ENCODE measurements at places on chromosomes 1 and 21.
A peak's percentile ranks its signal among the peaks of the same experiment; 100 is the strongest.

DNA sequence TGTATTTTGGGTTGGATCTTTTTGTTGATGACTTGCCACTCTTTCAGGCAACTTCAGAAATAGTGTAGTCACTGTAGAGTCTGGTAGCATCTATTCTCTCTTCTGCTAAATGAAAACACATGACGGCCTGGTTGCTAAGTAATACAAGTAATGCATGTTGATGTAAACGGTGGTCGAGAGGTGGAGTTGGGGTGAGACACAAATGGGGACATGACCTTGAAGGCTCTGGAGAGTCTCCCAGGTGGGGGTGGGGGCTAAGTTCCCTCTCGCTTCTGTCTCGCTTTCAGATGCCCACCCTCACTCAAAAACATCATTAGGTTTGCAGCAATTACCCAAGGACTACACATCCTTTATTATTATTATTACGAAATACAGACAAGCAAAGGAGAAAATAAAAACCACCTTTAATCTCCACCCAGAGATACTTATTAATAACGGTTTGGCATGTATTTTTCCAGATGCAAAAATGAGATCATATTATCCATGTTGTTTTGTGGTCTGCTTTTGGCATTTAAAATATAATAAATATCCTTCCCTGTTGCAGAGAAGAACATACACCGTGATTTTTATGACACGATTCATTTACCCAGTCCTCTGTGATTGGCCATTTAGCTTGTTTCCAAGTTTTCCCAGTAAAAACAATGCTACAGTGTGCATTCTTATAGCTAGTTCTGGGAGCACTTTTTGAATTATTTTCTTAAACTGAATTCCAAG is 138.1 kb downstream of the MIS18A start:
- H3K27ac ChIP-seq: no peak overlapping the region
- DNase-seq: peak; percentile 29
- H3K4me3 ChIP-seq: no peak overlapping the region
- H3K27me3 ChIP-seq: no peaks in the 10 kb centered on the region

GRCh38 chr1:63350320-63350719 is 17.1 kb upstream of the ALG6 start:
- H3K4me1 ChIP-seq: no peaks in the 10 kb centered on the region
- H3K4me3 ChIP-seq: no peak overlapping the region

GRCh38 chr21:46069719-46070279 is 28.1 kb upstream of the COL6A2 start:
- H3K4me1 ChIP-seq: peaks cover 25% of the 10 kb centered on the region
- H3K4me3 ChIP-seq: no peak overlapping the region
- no peak overlapping the region for H3K27ac ChIP-seq
- no peak for DNase-seq

- no peak overlapping the region for H3K4me3 ChIP-seq
- no peak overlapping the region for H3K27ac ChIP-seq
These were observed 76.1 kb downstream of the SIPA1L2 start for GRCh38 chr1:232553809-232554208.

DNA sequence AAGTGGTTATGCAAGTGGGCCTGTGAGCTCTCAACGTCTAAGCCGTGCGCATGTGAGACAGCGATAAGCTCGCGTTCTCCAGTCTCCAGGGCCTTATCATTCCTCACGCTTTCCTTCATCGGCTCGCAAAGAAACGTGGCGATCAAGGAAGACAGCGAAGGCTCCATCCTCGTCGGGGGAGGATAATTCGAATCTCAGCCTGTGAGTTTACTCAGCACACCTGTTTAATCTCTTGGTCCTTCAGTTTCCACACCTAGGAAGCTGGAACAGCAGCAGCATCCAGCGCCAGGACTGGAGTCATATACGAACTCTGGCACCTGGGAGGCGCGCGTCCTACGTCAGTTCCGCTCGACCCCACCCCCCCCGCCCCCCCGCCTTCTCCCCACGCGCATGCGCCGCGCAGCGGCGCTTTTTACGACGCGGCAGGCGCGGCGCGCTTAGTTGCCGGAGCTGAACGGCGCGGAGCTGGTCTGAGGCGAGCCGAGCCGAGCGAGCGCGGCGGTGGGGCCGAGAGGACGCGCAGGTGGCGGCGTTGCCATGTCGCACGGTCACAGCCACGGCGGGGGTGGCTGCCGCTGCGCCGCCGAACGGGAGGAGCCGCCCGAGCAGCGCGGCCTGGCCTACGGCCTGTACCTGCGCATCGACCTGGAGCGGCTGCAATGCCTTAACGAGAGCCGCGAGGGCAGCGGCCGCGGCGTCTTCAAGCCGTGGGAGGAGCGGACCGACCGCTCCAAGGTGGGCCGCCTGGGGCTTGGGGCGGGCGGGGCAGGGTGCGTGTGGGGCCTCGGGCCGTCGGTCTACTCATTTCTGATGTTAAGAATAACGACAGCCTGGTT is at the start of gene PITHD1:
TSS of gene PITHD1 (plus strand) at position 440 of the 836 bp plus-strand sequence. CDS start at position 538, 98 bp downstream.
- peaks cover 22% of the 10 kb centered on the region for H3K4me1 ChIP-seq
- no peaks in the 10 kb centered on the region for H3K36me3 ChIP-seq
- H3K27me3 ChIP-seq: no peaks in the 10 kb centered on the region
- DNase-seq: peak; percentile 95
- peak within 1 kb of the TSS; percentile 86 for H3K27ac ChIP-seq

- H3K4me3 ChIP-seq: no peak overlapping the region
- H3K27ac ChIP-seq: no peak overlapping the region
- H3K4me1 ChIP-seq: no peaks in the 10 kb centered on the region
- peaks cover 100% of the 10 kb centered on the region for H3K27me3 ChIP-seq
- no peak for DNase-seq
These were observed 7.5 kb downstream of the RNF220 start for GRCh38 chr1:44412601-44413000.

- no peak overlapping the region for H3K27ac ChIP-seq
- peaks cover 13% of the 10 kb centered on the region for H3K27me3 ChIP-seq
- peak overlapping the region; percentile 57 for H3K4me3 ChIP-seq
- H3K36me3 ChIP-seq: no peaks in the 10 kb centered on the region
- no peak for DNase-seq
- H3K4me1 ChIP-seq: peaks cover 14% of the 10 kb centered on the region
These were observed 689 bp downstream of the PKP1 start for GRCh38 chr1:201283836-201284553.

DNA sequence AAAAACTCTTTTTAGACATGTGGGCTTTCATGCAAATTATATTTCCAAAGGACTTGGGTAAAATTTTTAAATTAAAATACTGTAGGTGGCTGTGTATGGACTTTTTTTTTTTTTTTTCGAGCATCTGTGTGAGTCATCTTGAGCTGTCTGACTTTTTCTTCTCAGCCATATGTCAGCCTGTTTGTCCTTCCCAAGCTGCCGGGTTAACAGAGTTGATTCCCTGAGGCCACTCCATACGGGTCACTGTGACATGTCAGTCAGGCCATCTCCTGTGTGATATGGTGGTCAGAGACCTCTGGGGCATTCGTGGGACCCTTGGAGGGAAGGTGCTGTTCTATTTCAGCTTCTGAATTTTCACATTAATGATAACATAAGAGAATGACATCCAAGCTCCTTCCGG is 148.3 kb downstream of the KCNJ6 start:
- peak; percentile 62 for DNase-seq
- peaks cover 16% of the 10 kb centered on the region for H3K4me1 ChIP-seq
- H3K27ac ChIP-seq: no peak overlapping the region
- no peak overlapping the region for H3K4me3 ChIP-seq

- H3K4me1 ChIP-seq: no peaks in the 10 kb centered on the region
- no peaks in the 10 kb centered on the region for H3K27me3 ChIP-seq
- DNase-seq: peak; percentile 3
- no peak overlapping the region for H3K4me3 ChIP-seq
These were observed 656.1 kb upstream of the ADGRL4 start for GRCh38 chr1:79662596-79662995.

GRCh38 chr1:109827466-109827865 is 63.7 kb upstream of the EPS8L3 start:
- H3K27me3 ChIP-seq: no peaks in the 10 kb centered on the region
- H3K36me3 ChIP-seq: no peaks in the 10 kb centered on the region
- H3K4me3 ChIP-seq: no peak overlapping the region
- no peak overlapping the region for H3K27ac ChIP-seq

DNA sequence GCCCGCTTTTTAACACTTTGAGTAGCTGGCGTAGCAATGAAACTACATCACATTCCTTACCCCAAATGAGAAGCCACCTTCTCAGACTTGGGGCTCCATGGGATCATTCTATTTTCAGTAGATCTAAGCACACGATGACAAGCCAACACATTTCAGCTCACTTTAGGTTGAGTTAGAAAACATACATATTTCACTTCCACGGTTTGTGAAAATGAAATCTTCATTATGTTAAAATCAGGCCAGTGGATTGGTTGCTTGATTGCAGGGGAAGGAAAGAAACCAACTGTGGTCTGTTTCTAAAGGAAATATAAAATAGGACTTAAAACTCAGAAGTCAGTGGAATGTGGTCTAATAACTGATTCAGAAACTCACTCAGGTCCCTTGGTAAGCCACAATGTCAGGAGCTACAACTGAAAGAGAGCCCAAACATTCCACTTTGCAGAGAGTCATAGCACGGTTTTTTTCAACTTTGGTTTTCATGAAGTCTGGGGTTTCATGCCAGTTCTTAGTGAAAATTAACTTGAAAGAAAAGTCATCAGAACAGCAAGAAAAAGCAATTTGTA is 82.3 kb upstream of the TIAM1 start:
- DNase-seq: peak; percentile 48
- no peaks in the 10 kb centered on the region for H3K36me3 ChIP-seq
- H3K4me1 ChIP-seq: no peaks in the 10 kb centered on the region
